ENCODE measurements at places on chromosomes 12 and 14.

DNA sequence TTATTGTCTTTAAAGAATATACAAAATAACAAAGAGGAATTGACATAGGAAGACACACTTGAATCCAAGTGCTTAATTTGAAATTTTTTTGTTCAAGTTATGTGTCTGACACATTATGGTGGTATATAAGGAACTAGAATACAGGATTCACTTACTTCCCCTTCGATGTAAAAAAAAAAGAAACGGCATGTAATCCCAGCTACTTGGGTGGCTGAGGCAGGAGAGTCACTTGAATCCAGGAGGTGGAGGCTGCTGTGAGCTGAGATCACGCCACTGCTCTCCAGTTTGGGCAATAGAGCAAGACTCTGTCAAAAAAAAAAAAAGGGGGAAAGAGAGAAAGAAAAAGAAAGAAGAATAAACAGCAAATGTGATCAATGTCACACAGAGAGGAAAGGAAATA, 8.9 kb downstream of the CLEC12A start:
- DNase-seq, result no peak

DNA sequence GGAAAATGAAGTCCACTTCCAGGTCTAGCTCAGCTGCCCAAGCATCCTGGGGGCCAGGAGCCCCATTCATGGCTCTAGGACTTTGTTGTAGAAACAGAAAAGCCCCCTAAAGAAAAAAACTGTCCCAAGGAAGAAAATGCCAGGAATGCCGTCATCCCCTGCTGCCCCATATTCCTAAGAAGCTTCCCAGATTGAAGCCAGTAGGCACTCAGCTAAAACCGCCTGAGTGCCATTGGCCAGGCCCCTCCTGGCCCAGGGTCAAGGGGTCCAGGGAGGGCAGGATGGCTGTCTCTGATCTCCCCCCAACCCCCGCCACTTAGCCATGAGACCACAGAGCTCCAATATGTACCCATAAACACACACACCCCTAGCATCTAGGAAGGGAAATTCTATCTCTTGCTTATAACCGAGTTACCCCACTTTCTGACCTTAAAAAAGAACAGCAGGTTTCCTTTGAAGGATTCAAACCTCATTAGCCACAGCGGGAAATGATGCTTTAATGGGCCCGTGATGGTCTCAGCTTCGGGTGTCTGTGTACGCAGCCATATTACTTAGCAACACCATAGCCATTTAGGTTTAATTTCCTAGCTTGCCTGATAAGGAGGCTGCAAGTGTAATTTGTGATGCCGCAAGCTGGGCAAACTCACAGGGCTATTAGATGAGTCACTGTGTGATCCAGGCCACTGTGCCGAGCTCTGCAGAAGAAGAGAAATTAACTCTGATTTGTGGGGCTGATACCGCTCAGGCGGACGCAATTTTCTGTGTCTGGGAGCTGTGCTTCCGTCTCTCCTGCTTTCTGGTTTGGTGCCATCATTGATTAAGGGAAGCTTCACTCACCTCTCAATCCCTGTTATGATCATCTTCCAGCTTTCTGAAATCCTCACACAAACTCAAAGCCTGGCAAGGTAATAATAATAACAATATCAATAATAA, 84.2 kb downstream of the GCH1 start:
- no peak for DNase-seq

GRCh38 chr12:110885152-110885840, 35.1 kb downstream of the MYL2 start:
- no peak for DNase-seq

DNA sequence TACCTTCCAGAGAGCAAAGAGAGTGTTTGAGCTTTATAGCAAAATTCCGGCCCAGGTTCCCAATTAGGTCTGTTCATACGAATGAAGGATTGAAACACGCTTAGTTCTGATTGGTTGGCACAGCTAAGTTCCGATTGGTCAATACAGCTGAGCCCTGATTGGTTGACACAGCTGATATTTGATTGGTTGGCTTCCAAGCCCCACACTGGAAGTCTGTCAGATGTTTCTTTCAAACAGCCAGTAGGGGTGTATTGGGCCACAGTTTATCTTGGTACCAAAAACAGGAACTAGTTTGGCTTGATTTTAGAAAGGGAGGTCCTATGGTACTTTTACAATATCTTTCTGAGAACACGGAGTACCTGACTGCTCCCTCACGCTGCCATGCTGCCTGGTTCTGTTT, 93.4 kb downstream of the CAND1 start:
- no peak for DNase-seq

GRCh38 chr12:47767216-47767724, 5.8 kb upstream of the SLC48A1 start:
- DNase-seq, result peak; percentile 89

GRCh38 chr14:103108749-103109207, 14.3 kb downstream of the EXOC3L4 start:
- DNase-seq, result no peak

GRCh38 chr12:127640181-127640886, 626.6 kb upstream of the TMEM132C start:
- DNase-seq, result no peak

DNA sequence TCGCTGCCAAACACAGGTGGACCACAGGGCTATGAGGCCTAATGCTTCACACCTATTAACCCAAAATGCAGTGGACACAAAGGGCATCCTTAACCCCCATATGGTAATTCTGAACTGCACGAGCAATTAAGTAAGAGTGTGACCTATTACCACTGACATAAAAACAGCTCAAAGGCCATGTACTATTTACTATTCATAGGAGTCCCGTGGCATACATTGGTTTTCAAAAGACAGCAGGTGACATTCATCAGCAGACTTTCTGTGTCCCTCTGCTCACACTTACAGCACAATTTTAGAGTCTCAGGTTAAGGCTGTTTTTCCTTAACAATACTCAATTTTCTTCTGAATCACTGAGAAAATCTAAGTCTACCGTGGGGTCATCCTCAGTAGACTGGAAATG, 23.1 kb upstream of the TMCC3 start:
- DNase-seq, result no peak

DNA sequence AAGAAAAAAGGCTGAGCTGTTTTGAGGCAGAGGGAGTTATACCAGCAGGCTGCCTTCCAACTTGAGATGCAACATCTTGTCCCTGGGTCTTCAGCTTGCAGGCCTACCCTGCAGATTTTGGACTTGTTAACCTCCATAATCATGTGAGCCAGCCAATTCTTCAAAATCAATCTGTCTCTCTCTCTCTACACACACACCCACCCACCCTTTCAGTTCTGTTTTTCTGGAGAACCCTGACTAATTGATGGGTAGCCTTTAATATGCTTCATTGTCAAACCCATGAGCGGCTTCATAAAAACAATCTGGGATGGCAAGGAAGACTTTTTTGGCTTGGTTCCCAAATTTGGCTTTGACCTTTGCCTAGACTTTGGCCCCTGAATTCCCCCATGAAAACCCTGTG, 113.9 kb downstream of the TMX1 start:
- no peak for DNase-seq

DNA sequence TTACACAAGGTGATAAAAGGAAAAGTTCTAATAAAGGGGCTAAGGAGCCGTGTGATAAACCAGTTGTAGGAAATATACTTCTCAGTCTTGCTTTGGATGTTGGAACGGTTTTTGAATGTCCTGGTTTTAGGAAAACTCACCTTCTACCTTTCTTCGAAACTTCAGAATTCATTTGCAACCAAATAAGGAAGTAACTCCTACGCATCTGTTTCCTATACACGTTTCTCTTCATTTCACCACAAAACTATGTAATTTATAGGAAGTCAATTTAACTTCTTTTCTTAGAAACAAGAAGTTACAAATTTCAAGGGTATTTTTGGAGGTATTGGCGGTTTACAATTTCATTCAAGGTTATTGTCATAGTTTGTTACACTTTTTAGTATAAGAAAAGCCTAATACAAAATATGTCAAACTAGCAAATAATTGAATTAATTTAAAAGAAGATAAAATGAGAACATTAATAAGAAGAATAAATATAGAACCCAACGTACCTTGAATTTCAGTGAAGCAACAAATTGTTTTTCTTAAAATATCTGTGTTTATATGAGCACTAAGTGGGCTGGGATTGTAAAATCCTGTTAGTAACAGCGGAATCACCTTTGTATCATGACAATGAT, 33.2 kb upstream of the CD69 start:
- DNase-seq, result no peak

- DNase-seq, result no peak
Observed at GRCh38 chr12:104272938-104273337, 30.6 kb upstream of the EID3 start.

DNA sequence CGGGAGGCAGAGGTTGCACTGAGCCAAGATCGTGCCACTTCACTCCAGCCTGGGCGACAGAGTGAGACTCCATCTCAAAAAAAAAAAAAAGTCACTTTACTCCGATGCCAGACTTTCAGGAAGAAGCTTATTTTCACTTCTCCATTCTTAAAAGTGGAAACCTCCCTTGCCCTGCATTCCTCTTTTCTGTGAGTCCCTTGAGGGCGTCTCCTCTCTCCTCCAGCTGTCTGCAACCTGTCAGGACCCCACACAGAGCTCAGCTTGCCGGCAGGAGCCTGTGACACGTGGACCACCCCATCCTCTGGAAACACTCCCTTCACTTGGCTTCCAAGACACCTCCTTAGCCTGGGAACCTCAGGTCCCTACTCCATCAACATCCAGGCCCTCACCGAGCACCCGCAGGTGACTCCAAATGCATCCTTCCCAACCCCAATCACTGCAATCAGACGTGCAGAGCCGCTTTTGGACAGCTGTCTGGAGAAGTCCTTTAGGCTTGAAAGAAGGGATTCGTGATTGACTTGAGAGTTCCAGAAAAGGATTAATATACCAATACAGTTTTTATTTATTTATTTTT, 34.3 kb downstream of the SLC15A4 start:
- DNase-seq, result no peak

- no peak for DNase-seq
Observed at GRCh38 chr14:60014402-60014801, 77.3 kb upstream of the PCNX4 start.

GRCh38 chr12:96063046-96063445, 27.7 kb upstream of the LTA4H start:
- DNase-seq, result no peak

DNA sequence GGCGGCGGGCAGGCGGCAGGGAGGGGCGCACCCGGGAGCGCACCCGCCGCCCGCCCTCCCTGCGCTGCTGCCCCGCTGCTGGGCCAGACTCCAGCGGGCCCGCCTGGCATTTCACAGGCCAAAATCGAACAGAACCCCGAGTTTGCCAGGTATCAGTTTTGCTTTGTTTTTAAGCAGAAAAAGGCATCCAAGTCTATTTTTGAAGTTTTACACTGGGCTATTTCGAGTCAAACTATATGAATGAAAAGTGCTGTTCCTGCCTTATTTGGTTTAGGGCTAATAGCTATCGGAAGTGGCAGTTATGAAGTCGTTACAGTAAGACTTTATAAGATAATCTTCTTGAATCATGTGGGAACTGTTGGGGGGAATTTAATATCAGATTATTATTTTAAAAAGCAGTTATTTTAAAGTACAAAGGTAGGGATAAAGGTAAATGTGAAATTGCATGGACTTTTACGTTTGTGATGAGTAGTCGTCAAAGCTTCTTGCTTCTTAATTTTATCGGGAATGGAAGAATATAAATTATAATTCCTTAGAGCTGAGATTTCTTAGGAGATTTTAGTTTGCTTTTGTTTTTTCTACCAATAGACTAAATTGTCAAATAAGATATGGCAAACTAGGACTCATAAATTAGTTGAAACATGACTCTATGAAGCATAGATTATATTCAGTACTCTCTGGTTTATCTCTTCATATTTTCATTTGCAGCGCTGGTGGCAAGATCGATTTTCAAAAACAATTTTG, 1.1 kb downstream of the MSRB3 start:
- no peak for DNase-seq

- no peak for DNase-seq
Observed at GRCh38 chr12:4829793-4830162, 79.9 kb upstream of the KCNA1 start.

GRCh38 chr12:130214686-130215395, 52.6 kb downstream of the FZD10 start:
- no peak for DNase-seq

DNA sequence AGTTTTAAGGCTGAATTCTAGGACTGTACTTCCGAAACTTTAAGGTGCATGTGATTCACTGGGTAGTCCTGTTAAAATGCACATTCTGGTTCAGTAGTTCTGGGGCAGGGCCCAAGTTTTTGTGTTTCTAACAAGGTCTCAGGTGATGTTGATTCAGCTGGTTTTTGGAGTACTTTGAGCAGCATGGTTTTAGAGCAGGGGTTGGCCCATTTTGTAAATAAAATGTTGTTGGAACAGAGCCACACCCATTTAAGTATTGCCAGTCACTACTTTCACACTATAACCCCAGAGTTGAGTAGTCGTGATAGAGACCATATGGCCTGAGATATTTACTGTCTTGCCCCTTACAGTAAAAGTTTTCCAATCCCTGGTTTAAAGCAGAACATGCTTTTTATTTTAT, 111.3 kb downstream of the SYNE2 start:
- DNase-seq, result no peak

DNA sequence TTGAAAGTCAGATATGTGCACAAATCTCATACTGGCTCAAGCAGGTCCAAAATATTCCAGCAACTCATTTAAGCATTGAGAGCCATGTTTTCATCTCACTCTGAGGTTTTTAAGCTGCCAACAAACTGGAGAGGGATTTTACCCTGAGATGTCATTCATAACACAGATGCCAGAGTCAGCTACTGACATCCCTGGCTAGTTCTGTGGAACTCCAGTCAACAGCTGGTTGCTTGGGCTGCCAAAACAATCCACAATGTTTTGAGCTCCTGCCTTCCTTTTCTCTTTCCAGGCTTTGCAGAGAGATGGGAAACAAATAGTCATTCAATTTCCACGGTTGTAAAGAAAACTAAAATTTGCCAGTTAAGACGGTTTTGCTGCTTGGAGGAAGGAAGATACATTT, 621.2 kb upstream of the FBXO33 start:
- DNase-seq, result no peak

DNA sequence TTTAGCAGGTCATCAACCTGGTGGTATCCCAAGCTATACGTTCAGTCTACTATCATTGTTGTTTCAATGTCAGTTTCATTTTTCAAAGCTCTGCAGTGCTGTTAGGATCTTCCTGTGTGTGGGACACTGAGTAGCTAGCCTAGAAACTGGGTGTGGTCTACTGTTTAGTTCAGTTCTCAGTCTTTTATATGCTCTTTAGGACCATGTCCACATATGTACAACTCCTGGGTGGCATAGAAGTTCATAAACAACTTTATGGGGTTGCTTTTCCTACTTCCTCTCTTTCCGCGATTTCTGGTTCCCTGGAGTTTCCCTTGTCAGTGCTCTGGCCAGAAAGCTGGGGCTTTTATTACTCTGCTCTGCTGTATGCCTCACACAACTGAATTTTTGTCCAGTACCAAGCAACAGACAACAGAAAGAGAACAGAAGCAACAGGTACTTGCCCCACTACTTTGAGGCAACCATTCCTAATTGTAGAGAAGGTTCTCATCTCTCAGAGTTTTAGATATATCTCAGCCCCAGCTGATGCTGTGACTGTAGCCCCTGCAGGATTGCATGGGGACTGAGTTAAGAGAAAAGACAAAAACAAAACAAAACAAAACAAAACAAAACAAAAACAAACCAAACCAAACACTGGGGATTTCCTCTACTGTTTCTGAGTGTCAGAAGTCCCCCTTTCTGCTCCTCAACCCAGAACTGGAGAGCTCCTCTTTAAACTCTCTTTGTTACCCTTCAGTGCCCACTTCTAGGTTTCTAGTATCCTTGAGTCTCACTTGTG, 30.3 kb downstream of the MIS18BP1 start:
- DNase-seq, result no peak

Data from activated CD8-positive, alpha-beta memory T cell treated with anti-CD3 and anti-CD28 coated beads, Interleukin-2, amount 10 ng/mL, durations not matched to agents 7 days and 5 days (primary cell).